ENCODE measurements at places on chromosomes 7 and 10.

DNA sequence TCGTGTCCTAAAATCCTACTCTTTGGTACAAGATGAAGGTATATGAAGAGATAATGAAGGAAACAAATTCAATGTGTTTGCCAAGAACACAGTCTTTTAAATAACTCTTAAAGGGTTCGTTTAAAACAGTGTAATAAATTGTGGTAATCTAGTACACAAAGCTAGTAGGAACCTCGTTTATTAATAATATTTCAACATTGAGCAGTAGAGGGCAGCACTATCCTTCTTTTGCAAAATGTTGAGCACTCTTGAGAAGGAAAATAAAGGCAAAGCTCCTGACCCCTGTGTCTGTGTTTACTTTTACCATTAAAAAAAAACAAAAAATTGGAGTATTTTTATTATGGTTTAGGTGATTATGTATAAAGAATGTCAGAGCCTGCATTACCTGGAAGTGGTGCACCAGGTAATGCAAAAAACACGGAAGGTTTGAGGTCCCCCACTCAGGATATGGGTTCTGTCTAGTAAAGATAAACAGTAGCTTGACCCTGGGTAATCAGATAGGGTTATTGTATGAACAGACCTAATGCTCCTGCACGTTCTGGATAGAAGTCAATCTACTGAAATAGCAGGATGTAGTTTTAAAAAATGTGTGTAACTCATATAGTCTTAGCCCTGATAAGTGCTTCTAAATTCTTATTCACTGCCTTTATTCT, 5.7 kb upstream of the GOT1 start:
- DNase-seq, result no peak

DNA sequence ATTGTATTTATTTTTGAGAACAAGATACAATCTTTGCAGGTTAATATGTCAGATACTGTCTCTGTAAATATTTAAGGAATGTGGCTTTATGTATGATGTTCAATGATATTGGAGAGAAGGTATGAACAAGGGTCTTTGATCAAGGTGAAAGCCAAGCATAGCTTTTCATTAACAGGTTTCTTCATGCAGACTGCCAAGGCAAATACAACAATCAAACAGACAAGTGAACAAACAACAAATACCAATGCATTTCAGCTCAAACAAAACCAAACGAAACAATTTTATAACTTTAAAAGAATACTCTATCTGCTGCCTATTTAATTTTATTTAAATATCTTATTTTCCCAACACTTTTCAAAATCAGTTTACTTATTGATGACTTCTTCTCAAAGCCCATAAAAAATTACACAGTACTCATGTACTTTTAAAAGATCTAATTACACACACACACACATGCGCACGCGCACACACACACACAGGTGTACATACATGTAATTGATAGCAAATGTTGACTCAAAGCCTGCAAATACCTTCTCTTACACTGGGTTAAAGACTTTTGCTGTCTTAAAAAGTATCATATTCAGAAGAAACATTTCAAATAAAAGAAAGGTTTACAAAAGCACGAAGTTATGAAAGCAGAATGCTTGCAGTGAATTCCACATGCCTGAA, 201.1 kb upstream of the CCDC6 start:
- DNase-seq, result no peak

- DNase-seq, result no peak
Measured at GRCh38 chr10:30456266-30456665, 22.3 kb downstream of the MAP3K8 start.

- DNase-seq, result no peak
Measured at GRCh38 chr7:66518151-66518691, 110.5 kb upstream of the KCTD7 start.

DNA sequence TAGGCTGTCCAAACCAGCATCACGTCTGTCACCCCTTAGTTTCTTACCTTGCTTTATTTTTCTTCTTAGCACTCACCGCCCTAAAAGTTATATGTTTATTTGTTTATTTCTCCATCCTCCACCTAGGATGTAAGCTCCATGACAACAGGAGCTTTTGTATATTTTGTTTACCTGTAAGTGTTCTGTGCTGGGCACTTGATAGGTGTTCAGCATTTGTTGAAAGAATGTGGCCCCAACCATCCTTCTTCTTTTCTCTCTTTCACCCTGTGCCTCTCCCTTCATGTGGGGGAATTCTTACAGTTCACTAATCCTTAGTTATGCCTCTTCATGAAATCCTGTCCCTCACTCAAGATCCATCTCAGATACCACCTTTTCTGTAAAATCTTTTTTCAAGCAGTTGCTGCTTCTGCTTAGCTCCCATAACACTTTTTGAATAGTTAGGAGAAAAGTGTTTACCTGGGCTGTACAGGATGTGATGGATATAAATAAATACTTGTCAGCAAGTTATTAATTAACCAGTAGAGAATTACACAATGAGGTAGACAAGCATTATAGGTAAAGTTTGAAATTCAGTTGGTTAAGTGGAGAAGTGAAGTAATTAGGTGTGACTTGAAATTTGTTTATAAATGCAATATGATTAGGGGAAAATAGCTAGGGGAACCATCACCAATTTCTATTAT, 9.7 kb downstream of the AHR start:
- no peak for DNase-seq

GRCh38 chr7:132255115-132255797, 321.0 kb downstream of the PLXNA4 start:
- DNase-seq, result no peak

- DNase-seq, result no peak
Measured at GRCh38 chr10:125982260-125982948, 86.0 kb downstream of the FANK1 start.

DNA sequence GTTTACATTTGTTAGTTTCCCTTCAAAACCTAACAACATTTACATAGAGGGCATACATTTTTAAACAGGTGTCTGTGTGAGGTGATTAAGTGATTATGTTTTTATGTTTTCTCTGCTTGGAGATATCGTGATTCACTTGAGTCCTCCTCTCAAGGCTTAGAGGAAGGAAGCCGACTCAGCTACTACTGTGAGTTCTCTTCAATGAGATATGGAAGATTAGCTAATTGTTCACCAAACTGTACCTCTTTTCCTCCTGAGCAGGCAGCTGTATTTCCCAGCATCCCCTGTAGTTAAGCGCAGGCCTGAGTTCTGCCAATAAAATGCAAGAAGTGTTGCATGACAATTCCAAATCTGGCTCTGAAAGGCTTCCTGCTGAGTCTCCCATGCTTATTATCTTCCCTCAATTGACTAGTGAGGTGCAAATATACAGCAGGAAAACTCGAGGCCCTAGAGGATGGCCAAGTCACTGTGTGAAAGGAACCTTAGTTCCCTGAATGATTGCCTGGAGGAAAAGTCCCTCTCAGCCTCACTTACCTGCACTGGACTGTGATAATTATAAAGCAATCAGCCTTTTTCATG, 528.7 kb downstream of the GRM8 start:
- DNase-seq, result no peak

DNA sequence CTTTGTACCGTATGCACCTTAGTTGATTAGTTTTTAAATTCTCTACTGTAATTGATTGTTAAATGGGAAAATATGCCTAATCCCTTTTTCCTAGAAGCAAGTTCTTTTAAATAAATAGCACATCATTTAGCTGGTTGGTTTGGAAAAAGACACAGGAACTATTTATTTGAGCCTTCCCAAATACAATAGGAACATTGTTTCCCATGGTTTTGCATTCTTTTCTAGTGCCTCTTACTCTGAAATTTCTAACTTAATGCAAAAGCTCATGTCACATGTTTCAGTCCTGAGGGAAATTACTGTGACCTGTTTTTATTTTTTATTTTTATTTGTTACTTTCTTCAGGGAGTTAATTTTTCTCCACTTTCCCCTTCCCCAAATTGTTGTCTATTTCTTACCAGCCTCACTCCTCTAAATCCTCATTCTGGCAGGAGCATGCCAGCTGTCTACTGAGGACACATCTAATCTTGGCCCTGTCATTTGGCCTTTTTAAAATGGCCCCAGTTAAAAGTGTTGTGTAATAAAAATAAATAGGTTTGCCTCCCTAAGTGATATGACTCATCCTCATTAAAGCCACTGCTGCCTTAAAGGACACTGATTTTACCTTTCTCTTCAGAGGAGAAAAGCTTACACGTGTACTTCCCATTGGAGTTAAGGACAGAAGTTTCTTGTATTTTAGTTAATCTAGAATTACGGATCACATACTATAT, 94.5 kb downstream of the PPP1R3A start:
- no peak for DNase-seq

GRCh38 chr10:92689663-92690210, at the start of gene HHEX:
Gene HHEX (plus strand): TSS chr10:92689955. CDS start chr10:92689987, 32 bp downstream.
- DNase-seq, result no peak

- no peak for DNase-seq
Measured at GRCh38 chr7:157501581-157501980, 164.8 kb downstream of the DNAJB6 start.

DNA sequence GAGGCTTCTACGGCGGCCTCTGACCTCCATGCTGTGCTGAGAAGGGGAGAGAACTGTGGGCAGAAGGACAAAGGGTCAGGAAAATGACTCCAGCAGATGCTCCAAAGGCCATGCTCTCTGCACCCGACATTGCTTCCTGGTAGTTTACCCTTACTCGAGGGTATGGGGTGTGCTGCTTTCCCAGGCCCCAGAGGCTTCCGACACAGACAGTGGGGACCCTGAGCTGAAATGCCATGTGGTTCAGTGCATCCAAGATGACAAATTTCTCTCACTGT, 130.9 kb downstream of the PTPN20 start:
- no peak for DNase-seq

- no peak for DNase-seq
Measured at GRCh38 chr7:87210506-87210905, 9.0 kb downstream of the TMEM243 start.

GRCh38 chr7:26372704-26373103, 81.0 kb downstream of the SNX10 start:
- DNase-seq, result no peak

- no peak for DNase-seq
Measured at GRCh38 chr10:91296471-91296870, 76.0 kb downstream of the PCGF5 start.

DNA sequence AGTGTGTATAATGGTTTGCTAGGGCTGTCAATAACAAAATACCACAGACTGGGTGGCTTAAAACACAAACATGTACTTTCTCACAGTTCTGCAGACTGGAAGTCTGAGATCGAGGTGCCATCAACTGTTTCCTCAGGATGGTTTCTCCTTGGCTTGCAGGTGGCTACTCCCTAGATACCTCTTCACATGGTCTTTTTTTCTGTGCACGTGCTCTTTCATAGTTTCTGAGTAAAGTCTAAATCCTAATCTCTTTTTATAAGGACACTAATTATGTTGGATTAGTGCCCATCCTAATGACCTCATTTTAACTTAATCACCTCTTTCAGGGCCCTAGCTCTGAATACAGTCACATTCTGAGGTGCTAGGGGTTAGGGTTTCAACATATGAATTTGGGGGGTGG, 65.9 kb downstream of the AMPH start:
- DNase-seq, result no peak

- no peak for DNase-seq
Measured at GRCh38 chr10:73432646-73433537, 469 bp downstream of the MSS51 start.

DNA sequence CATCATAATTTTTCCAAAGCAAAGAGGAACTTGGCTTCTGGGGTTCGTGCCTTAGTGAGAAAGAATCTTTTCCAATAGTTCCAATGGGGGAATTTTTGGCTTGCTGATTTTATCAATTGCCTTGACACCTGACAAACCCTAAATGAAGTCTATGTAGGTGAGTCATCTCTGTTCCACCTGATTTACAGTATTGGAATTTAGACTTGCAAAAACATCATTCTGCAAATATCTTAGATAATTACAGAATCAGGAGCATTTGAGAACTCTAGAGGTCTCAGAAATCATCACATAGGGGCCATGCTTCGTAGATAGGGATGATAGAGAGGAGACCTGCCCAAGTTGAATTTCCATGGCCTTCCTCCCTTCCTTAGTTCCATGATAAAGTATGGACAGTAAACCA, 9.3 kb downstream of the SLC35G1 start:
- no peak for DNase-seq

DNA sequence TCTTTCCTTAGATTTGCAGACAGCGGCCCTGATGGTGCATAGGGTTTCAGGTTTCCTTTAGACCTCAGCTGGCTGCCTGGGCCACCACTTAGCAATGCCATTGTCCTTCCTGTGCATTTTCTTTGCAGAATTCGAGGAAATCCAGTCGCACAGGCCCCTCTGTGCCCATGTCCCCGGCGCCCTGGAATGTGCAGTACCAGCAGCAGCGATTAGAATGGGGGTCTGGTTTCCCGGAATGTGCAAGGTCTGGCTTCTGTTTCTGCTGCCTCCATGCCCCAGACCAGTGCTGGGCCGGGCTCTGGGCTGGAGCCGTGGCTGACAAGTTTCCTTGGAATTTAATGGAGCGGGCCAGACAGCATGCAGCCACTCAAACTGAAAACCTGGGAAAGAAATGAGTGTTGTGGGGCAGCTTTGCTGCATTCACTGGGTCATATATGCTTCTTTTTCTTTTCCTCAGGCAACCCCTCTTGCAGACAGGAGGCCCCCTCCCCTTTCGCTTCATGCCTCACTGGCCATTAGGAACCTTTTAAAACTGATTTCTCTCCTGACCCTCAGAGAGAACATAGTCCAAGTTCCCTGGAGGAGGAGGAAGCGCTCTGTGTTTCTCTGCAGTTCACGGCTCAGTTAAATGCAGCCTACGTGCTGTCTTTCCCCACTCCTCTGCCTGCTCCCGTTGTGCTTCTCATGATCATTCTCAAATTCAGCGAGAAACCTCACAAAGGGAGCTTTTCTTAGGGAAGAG, 14.4 kb downstream of the HTRA1 start:
- no peak for DNase-seq

DNA sequence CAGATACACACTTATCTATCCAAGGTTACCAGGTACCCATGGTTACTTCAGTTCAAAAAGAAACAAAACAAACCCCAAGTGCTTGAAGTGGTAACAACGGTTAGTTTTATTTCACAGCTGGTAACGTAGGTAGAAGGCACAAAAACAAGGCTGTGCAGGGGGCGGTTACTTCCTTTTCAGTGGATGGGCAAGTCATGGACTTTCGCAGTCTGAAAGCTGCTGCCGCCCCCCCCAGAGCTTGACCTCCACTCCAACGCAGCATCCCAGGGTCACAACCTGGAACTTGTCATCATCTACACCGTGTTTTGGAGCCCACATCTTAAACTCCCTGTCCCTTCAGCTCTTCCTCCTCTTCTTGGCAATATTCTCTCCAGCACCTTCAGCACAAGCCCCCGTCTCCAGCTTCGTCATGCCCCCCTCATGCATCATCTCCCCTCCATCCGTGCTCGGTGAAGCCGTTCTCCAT, 181.2 kb upstream of the ITGB1 start:
- DNase-seq, result peak; percentile 39
